ENCODE measurements at places on chromosomes 3 and 15. TPM values are rescaled to one million over a fixed set of nuclear protein-coding genes. Genes with fewer than 3 reads are reported as not detected.

ANKRD34C gene
- not detected for total RNA-seq

FGD5 gene
- total RNA-seq = 62.5 TPM

WHAMM gene
- 10.0 TPM for total RNA-seq

DNA sequence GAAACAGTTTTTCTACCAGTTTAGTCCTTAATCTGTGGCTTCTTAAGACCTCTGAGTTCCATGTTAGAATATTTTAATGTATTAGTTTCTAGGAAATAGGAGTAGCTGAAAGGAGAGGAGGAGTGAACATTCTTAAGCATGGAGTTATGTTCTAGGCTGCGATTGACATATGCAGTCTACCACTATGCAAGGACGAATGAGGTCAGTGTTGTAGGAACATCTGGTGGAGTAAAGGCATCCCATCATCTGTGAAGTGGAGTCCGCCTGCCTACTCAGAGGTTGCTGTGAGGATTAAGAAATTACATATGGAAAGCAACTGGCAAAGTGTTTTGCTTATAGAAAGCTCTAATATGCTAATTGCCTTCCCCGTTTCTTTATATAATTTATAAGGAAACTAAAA is 45.1 kb downstream of the SNAPC5 start:
- no peak for DNase-seq

GRCh38 chr15:58555162-58556027 is 123.6 kb downstream of the LIPC start:
- DNase-seq = no peak

DNA sequence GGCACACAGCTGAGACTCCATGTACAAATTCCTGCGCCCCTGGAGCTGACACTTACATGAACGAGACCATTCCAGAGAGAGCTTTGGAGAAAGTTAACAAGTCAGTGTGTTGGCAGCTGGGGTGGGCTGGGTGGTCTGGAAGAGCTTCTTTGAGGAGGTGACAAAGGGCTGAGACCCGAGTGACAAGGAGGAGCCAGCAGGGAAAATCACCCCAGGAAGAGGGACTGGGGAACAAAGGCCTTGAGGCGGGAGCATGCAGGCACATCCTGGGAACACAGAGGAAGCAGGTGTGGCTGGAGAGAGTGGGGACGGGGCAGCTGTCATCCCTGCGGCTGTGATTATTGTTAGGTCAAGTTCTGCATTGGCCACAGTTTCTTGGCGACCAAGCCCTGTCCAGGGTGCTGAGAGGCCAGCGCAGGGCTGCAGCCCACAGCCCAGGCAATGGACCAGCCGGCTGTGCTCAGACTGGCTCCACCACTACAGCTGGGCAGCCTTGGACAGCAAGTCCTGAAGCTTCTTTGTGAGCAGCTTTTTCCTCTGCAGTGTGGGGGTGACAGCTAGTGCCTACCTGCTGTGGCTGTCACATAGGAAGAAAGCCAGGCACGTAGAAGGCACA is 34.2 kb upstream of the PRR23E start:
- no peak for DNase-seq

DNA sequence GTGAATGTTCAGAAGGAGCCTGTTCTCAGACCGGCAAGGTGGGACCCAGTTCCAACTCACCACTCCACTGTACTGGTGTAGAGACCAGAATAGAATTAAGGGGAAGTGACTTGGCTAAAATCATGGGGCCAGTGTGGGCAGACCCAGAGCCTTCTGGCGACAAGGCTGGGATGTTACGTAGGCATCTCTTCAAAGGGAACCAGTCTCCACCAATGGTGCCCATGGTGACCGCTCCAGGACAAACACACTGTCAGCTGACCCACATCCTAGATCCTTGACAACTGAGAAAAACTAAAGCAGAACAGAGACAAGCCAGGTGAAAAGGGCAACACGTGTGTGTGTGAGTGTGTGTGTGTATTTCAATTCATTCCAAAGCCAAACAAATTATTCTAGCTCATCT is 321.7 kb upstream of the FRG2C start:
- DNase-seq = no peak

DNA sequence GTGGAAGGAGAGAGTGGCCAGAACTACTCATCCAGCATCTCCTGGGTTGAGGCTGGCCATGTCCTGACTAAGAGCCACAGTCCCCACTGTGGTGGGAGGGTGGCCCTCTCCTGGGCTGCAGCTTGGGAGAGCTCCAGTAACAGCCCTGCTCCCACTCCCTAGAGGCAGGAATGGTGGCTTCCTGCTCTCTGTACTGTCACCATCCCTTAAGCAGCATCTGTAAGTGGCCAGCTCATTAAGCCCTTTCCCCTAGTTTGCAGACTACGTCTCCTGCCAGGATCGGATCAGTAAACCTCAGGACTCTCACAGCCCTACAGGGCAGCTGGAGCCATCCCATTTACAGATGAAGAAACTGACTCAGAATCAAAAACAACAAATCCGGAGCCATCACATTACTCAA is 30.5 kb downstream of the DNAJB8 start:
- no peak for DNase-seq

DNA sequence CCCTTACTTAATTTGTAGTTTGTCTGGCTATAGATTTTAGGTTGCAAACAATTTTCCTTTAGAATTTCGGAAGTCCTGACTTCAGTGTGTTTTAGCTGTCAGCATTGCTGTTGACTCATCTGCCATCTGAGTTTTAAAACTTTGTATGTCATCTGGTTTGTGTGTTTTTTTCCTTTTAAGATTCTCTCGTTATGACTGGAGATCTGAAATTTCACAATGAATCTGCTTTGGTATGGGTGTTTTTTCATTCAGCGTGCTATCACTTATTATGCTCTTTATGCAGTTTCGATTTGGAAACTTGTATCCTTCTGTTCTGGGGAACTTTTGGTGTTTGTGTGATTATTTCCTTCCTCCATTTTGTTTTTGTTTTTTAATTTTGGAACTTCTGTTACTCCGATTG is 53.7 kb upstream of the ZNF280D start:
- no peak for DNase-seq

GRCh38 chr3:134279466-134279865 is 28.8 kb upstream of the RYK start:
- no peak for DNase-seq
